ENCODE measurements at places on chromosomes 5 and 9.
A peak's percentile ranks its signal among the peaks of the same experiment; 100 is the strongest.

GRCh38 chr9:132896906-132897305, 18.2 kb downstream of the SPACA9 start:
- no peak for DNase-seq

DNA sequence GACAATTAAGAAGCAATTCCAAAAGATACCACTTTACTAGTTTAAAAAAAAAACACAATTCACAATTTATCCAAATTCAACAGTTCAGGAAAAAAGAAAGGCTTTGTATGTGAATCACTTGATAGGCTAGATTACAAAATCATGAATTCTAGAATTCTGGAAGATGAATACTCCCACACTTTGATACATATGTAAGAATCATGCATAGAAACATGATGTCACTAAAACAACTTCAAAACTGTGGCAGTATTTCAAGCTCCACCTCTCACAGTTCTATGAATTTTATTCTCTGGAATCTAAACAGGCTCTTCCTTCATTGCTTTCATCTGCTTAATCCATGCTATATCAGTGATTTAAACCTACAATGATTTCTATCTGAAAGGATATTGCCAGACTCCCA, 51.0 kb downstream of the GNAQ start:
- no peak for DNase-seq

DNA sequence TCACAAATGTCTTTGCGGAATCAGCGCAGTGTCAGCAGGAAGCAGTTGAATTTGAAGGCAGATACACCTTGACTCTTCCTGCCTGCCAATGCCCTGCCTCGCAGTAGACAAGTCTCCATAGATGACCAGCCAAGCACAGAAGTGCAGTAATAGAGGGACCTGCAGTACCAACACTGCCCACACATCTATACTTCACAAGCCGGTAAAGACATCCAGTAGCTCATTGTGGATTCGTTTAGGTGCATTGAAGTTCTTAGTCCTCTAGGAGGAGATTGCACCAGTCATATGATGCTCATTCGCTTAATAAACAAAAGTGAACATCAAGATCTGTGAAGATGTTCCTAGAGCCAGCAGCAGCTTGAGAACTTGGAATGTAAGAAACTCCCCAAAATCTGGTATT, 7.1 kb upstream of the IFNA2 start:
- peak; percentile 18 for DNase-seq

DNA sequence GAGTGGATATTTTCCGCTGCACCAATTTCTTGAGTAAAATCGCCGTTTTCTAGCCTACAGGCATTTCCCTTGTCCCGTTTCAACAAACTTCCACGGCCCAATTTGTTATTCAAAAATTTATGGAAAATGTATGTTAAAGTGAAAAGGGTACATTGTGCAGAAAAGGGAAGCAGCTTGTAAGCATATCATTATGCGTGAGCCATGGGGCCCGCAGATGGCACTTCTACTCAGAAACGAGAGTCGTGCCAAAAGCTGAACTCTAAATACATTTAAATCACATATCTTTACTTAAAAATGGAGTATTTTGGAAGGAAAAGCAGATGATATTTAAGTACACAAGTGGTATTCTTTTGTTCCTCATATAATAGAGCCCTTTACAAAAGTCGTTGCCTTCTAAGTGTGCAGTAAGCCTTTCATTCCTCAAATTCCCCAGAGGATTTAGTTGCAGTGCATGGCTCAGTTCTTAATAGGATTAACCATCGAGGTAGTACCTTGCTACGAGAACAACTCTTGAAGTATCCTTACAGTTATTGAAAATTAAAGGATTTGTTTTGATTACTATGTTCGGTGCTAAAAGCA, 1227.2 kb upstream of the WWC1 start:
- DNase-seq: no peak

- no peak for DNase-seq
Observed at GRCh38 chr5:37715361-37715760, 124.5 kb downstream of the GDNF start.

GRCh38 chr9:136011703-136012496, 50.7 kb upstream of the UBAC1 start:
- DNase-seq: peak; percentile 83

- DNase-seq: no peak
Observed at GRCh38 chr9:127382541-127382940, 14.4 kb upstream of the SLC2A8 start.

GRCh38 chr5:101429241-101429640, 526.2 kb upstream of the ST8SIA4 start:
- no peak for DNase-seq

DNA sequence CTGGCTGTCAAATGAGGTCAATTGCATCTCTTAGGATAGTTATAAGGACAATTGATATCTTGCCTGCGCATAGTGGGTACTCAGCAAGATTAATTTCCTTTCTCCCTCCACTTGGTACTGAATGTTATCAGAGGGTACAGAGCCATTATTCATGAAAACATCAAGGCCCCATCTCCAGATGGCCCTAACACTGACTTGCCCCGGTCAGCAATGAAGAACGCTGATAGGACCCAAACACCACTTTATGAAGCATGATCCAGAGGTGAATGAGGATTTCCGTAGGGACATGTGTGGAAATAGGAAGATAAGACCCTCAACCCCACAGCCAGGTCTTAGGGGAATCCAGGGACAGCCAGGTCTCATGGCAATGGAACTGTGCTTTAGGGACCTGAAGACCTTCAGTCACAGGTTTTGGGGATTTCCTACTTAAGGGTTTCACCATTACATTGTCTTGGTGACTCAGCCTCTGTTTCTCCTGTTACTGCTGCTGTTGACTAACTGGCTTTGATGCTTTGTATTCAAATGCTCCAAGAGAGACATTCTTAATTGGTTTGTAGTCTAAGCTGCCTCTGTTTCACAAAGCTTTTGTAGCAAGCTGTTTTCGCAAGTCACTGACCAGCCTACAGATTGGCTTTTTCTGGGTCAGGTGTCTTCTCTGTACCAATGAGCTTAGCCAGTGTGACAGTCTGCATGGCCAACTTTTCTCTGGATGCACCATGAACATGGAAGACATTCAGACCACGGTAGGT, 35.3 kb upstream of the IQGAP2 start:
- DNase-seq: no peak

DNA sequence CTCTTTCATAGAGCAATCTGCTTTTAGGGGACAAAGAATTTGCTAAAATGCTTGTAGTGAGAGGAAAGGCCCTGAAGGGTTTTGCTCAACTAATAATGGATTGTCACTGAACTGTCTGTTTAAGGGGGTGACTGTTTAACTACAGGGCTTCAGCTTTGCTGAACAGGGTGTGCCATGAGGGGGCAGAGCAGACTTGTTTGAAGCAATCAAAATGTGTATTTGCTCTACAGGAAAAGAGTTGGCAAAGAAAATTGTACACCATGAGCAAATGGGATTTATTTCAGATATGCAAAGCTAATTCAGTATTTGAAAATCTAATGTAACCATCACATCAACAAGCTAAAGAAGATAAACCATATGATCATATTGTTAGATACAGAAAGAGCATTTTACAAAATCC, 154.3 kb downstream of the GABRG2 start:
- DNase-seq: peak; percentile 15

- DNase-seq: no peak
Observed at GRCh38 chr9:115035841-115036612, 81.9 kb downstream of the TNC start.

DNA sequence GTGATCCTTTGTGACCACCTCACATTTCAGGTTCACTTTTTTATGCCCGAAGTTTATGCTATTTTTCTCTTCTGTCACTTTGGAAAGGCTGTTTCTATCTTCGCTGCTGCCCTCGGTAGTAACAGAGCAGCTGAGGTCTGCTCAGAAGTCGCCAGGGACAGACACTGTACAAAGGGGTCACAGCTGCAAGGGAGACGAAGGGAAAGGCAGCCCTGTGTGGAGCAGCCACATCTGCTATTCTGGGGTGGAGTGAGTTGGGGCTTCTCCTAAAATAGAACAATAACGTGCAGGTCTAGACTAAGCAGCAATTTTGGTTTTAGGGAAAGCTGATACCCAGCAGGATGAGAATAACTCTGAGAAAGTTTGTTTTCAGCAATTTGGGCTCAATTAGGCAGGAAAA, 72.5 kb downstream of the ACTL7B start:
- no peak for DNase-seq

DNA sequence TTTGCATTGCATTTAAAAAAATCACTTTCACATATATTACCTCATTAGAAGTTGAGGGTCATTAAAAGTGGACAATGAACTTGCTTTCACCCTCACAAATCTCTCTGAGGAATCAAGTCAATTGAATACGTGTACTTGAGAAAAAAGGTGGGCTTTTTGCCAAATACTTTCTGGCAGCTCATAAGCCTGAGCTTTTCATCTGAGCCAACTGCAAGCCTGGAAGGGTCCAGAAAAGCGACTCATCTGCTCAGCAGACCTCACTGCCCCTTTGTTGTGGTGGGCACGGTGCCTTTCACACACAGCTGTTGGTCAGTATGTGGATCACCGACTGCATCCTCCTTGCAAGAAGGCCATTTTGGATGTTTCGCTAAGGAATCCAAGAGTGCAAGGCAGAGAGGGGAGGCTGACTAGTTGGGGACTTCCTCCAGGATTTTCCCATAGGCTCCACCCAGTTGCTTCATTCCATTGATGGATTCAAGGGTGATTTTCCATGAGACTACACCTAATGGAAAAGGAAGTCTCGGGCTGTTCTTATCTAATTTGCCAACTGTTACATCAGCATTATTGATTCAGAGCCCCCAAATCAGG, 564.7 kb downstream of the PDE4D start:
- DNase-seq: peak; percentile 21

DNA sequence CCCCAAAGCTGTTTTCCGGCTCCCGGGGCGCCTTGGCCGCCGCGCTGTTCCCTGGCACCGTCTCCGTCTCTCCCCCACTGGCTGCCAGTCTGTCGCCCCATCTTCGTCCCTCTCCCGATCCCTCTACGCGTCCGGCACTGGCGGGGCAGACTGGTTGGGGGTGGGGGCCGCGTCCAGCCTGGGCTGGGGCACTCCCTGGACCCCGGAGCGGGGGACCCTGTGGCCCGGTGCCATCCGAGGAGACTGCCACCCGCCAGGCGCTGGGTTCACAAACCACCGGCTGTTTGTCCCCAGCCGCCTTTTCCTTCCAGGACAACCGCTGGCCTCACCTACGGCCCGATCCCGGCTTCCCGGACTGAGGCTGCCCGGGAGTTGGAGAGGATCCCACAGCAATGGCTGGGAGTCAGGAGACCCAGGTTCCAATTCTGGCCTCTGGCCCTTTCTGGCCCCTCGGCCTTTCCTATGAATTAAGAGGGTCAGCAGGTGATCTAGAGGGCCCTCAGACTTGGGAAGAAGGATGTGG, 1.0 kb upstream of the FIBCD1 start:
- peak; percentile 17 for DNase-seq

DNA sequence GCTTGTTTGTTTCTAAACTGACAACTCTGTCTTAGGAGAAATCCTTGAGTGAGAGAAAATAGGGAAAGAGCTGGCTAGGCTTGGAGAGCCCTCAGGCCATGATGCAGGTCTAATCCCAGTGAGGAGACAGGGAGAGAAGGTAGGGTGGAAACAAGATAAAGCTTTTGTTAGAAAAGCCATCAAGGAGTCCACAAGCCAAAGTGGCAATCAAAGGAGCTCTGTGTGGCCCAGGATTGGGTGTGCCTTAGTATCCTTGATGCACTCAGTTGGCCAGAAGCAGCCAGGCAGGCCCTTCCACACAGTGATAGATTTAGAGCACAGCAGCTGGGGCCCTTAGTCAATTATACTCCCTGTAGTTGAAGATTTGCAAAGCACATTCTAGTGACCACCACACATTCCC, 73.9 kb downstream of the ALDH7A1 start:
- no peak for DNase-seq

DNA sequence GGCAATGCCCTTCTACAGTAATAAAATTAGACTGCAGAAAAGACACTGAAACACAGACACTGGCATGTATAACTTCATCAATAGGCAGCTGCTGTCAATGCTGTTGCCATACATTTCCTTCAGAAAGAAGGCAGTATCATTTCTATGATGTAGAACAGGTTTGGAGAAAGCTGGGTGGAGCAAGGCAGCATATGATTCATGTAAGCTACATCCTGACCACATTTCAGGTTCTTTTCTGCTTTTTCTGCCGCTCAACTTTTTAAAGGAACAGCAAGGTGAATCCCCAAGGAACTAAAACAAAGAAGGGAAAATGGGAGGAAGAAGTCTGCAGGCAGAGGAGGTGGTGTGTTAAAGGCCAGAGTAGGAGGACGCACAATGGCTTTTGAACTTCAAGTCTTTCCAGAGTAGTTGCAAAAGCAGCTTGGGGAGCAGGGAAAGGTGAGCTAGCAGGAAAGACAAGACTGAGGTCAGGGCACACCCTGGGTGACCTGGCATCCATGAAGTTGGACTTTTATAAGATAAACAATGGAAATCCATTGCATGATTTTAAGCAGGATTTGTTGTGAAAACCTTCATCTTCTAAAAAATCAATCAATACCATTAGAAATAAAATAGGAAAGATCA, 142.1 kb downstream of the MED10 start:
- no peak for DNase-seq

GRCh38 chr5:97923496-97923895, 740.4 kb upstream of the RIOK2 start:
- no peak for DNase-seq

- peak; percentile 47 for DNase-seq
Observed at GRCh38 chr5:170691657-170692056, 91.9 kb upstream of the GABRP start.

- DNase-seq: no peak
Observed at GRCh38 chr5:38135486-38136039, 122.8 kb upstream of the EGFLAM start.

GRCh38 chr5:57720656-57721055, 238.0 kb upstream of the ACTBL2 start:
- DNase-seq: no peak

DNA sequence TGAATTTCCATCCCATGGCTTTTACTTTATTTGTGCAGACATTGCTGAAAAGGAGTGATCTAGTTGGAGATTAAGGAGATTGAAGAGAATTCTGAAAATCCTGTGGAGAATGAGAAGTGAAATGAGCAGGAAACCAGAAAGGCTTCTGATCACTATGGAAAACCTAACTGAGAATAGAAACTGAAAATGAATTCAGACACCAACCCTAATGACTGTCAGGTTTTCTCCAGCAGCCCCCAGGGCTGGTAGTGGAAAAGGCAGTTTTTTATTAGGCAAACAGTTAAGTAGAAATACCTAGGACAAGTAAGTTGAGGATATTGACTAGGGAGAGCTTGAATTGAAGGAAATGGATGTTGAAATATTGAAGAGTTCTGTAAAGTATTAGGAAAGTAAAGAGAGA, 14.7 kb upstream of the ARRDC3 start:
- DNase-seq: no peak

- DNase-seq: no peak
Observed at GRCh38 chr5:173645437-173645807, 29.0 kb upstream of the BOD1 start.

GRCh38 chr5:54620141-54620933, 102.8 kb downstream of the SNX18 start:
- no peak for DNase-seq
